NCI-H1417 (cell line): ENCODE measurements at places on chromosomes 3 and 15.

- no peak for DNase-seq
Observed at GRCh38 chr3:157938154-157938779, 168.0 kb downstream of the SHOX2 start.

DNA sequence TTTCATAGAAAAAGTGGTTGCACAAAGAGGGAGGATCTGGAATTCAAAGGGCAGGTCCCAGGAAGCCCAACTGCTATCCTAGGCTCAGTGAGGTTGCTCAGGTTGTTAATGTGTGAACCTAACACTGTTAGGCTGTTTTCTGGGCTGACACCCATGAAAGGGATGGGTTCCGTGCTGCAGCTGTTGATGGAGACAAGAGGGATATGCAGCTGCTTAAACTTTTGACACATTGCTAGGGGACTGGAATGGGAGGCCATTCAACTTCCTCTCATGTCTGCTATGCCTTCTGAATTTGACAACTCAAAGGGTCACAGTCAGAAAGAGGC, 198.0 kb upstream of the NR2E3 start:
- DNase-seq: no peak

DNA sequence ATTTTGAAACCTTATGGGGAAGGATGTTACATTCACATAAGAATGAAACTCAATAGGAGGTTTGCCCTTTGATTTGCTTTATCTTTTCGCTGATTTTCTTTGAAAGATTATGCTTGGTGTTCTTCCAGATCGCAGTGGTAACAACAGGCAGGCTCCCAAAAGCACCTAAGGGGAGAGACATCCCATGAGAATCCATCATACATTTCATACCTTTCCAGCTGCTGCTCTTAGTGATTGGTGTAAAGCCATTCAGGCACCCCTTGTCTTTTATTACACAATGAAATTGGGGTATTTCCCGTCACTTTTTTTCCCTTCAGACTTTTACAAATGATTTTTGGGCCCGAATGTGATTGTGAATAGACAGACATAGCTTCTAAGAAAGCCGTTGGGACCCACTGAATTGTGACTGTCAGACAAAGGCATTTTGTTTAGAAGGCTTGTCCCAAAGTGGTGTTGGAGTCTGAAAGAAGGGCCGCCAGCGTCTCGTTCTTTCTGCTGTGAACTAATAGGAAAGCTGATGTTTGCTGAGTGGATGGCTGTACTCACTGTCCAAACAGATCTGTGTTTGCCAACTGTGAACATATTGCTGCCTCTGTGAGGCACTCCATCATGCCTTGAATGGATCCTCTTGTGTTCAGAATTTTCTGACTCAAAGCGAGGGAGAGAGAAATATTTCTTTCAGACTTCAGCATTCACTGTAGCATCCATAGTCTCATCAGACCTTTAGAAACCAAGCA, 164.3 kb downstream of the FNDC3B start:
- peak; percentile 87 for DNase-seq

- DNase-seq: no peak
Observed at GRCh38 chr3:54619531-54619930, 308.3 kb downstream of the LRTM1 start.

DNA sequence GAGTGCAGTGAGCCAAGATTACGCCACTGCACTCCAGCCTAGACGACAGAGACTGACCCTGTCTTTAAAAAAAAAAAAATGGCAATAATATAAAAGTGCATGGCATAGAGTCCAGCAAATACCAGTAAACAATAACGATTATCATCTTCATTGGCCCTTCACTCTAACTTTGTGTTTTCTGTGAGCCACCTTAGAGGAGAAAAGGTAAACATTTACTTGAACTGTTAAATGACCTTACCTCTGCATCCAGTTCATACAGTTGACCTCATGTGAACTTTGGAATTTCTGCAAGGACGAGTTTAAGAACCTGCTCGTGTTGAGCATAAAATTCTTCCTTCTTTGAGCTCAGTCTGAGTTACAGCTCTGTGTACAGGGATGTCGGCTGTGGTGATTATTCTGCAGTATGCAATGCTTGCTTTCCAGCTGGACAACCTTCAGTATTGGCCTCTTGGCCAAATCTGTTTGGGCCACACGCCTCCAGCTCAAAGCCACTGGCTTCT, 56.6 kb downstream of the RLBP1 start:
- DNase-seq: no peak

DNA sequence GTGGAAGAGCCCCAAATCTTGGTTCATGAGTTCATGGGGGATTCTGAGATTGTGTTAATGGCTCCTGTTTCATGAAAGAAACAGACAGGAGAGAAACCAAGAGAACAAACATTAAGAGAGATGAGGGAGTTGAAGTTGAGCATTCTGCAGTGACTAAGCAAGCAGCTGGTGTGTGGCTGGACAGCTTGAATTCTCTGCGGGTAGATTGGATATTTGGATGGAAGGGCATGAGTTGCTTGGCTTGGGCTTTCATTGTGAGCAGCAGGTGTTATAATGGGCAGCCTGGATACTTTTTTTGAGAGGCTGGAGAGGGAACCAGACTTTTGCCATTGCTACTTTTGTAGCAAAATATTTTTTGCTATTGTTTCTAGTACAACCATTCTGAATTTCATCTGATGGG, 346.8 kb upstream of the SATB1 start:
- DNase-seq: no peak

DNA sequence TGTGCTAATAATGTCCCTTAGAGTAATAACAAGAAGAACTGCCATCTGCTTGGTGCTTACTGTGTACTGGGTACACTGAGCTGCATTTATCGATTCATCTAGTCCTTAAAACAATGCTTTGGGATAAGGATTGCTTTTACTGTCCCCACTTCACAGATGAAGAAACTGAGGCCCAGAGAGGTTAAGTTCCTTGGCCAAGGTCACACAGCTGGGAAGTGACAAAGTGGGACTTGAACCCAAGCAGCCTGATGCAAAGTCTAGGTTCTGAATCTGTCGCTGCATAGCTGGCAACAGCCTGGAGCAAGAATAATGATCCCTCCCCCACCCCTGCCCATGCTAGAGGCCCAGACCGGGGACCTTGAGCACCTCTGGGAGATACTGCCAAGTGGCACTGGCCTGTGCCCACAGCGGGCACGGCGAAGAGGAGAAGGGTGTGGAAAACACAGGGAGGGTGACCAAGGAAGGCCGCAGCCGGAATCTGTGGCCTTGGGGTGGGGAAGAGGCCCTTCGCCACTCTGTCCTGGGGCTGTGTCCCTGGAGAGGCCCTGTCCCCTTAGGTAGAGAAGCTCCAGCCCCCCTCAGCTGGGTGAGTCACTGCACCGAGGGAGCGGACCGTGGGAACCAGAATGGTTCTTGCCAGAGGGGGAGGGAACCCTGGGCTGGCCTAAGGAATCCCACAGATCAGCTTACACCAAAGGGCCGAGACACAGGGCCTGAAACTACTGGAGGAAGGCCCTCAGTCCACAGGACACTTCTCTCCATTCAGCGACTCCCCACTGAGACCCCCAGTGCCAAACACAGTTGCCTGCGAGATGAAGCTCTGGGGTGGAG, 3.5 kb downstream of the PLXND1 start:
- DNase-seq: no peak

DNA sequence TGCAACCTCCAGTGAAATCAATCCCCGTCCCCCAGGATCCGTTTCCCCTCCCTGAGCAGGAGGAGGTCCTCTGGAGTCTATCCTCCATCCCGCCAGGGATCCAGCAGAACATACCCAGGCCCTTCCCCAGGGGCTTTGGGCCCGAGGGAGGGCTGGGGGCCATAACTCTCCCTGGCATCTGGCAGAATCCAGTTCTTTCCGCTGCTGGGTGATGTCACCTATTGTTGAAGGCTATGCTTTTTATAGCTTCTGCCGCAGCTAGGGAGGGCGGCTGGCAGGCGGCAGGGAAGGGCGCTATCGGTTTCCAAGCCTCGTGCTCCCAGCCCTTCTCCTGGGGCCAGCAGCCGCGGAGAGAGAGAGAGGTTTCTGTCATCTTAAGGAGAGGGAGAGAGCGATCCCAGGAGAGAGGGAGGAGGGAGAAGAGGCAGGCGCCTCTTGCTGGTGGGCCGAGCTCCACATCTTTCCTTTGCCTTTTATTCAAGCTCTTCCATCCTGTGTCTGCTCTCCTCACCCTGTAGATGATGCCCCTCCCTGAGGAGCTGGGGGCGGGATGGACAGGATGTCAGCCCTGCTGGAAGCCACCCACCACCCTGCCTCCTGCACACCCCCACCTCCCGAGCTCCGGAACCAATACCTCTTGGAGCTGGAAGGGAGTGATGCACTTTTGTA, 120.1 kb downstream of the ANP32A start:
- peak; percentile 87 for DNase-seq

DNA sequence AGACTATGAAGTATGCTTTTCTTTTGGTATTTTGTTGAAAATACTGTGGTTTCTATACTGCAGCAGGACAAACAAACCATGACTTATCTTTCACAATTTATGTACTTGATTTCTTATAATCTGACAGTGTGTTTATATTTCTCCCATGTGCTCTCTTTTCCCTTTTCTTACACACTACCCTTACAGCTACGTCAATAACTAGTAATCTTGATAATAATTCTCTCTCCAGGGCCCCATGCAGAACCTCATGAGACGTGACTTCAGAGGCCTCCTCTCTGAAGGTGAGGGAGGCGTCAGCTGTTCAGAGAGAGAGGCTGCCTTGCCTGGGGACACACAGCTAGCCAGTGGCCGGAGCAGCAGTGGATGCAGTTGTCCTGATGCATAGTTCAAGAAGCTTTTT, 35.9 kb downstream of the KY start:
- no peak for DNase-seq

DNA sequence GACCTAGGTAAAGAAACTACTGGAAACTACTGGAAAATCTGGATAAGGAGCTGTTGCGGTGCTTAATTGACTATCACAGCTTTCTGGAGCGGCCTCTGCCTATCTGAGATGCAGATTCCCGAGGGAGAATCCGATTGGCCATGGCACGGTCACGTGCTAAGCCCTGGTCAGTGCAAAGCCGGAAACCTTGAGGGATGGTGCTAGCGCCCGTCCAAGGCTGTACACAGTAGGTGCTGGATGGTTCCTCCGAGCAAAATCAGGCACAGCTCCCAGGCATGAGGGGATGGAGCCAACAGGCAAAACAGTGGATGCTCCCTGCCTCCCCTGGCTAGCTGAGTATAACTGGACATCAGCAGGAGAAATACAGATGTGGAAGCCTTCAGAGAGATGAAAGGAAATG, 238.7 kb upstream of the HES1 start:
- no peak for DNase-seq

GRCh38 chr3:6155650-6156338, 705.1 kb upstream of the GRM7 start:
- DNase-seq: no peak

DNA sequence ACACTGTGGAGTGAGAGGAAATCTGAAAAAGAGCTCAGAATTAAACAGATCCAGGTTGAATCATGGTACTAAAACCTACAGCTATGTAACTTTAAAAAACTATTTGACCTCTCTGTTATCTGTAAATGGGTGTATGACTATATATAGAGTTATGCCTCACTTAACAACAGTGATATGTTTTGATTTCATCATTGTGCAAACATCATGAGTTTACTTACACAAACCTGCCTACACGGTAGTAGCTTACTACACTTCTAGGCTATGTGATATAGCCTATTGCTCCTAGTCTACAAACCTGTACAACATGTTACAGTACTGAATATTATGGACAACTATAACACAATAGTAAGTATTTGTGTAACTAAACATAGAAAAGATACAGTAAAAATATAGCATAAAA, 191.6 kb upstream of the MEIS2 start:
- no peak for DNase-seq

DNA sequence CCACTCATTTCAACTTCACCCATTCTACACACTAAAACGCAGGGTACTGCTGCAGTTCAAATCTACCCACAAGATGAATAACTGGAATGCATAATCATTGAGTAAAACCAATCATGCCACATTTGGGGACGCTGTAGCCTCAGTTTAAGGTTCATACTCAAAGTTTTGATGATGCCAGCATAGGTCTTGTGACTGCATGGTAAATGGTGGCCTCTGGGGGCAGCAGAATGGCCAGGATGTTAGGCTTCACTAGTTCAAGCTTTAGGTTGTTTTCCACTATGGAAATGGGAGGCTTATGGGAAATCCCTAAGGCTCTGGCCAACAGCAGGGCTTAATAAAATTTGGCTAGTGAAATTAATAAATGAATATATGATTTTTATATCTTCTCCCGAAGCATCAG, 104.3 kb upstream of the TSC22D2 start:
- no peak for DNase-seq

DNA sequence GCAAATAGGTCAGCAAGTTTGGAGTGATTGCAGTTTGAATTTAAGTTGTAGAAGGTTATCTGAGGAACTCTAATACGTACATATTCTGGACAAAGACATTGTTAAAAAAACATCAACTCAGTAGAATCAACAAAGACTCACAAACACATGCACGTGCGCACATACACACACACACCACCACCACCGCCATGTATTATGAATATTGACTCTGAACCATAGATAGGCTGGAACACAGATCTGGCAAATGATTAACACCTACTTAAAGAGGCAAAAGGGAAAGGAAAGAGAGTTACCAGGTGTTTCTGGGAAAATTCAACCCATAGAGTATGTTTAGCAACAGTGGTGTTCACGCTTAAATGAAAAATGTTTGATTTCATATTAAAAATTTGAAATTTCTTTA, 334.2 kb upstream of the ALCAM start:
- no peak for DNase-seq

GRCh38 chr3:40681658-40682055, 156.9 kb downstream of the ZNF621 start:
- DNase-seq: peak; percentile 1

- DNase-seq: no peak
Observed at GRCh38 chr3:149575961-149576564, 81.8 kb downstream of the WWTR1 start.

- DNase-seq: no peak
Observed at GRCh38 chr3:33875680-33876079, 77.2 kb downstream of the PDCD6IP start.

DNA sequence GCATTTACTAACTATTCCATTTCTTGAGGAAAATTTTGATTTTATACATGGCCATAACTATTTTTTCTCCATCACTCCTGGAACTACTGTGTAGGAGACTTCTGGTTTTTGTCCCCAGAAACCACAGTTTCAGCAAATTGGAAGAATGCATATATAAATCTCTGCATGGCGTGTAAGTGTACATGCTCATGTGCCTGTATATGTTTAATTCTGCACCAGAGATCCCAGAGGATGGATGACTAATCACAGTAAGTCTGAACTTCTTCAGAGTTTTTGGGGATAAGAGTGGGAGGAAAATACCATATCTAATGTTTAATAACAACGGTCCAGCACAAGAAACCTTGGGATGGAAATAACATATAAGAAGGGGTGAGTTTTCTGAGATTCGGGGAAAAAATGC, 10.9 kb upstream of the COL6A6 start:
- no peak for DNase-seq

- DNase-seq: no peak
Observed at GRCh38 chr15:62818691-62819090, 223.9 kb upstream of the TPM1 start.

- no peak for DNase-seq
Observed at GRCh38 chr3:116563351-116563750, 118.1 kb upstream of the LSAMP start.

GRCh38 chr15:75809986-75810750, 33.1 kb upstream of the UBE2Q2 start:
- peak; percentile 78 for DNase-seq

- no peak for DNase-seq
Observed at GRCh38 chr3:195036574-195036973, 234.4 kb downstream of the XXYLT1 start.

GRCh38 chr3:36965440-36965839, 20.6 kb upstream of the TRANK1 start:
- DNase-seq: peak; percentile 64

- no peak for DNase-seq
Observed at GRCh38 chr15:46207341-46207740, 572.5 kb downstream of the SQOR start.
